Psoas muscle (tissue), 8 donors: ENCODE measurements at places on chromosomes 12 and 14. TPM values are rescaled to one million over a fixed set of nuclear protein-coding genes. Genes with fewer than 3 reads are reported as not detected.
A peak's percentile ranks its signal among the peaks of the same experiment; 100 is the strongest.

GRCh38 chr14:30225176-30225575 is 297.5 kb upstream of the PRKD1 start:
- DNase-seq, result peak; percentile 62

DNA sequence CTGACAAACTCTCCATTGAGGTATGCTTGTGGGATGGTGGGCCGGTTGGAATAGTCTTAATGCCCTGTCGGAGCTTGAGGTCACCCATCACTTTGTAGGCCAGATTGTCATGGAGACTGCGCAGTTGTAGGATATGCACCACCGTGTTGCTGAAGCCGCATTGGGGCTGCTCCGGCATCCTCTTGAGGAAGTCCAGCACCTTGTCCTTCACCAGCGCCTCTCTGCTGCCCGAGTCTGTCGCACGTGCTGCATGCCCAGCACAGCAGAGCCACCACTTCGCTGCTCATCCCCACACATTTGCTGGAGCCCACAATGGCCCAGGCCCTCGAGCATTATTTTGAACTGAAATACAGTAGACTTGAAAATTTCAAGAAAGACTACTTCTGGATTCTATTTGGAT is 61.8 kb downstream of the FBXO33 start:
- no peak for DNase-seq

DNA sequence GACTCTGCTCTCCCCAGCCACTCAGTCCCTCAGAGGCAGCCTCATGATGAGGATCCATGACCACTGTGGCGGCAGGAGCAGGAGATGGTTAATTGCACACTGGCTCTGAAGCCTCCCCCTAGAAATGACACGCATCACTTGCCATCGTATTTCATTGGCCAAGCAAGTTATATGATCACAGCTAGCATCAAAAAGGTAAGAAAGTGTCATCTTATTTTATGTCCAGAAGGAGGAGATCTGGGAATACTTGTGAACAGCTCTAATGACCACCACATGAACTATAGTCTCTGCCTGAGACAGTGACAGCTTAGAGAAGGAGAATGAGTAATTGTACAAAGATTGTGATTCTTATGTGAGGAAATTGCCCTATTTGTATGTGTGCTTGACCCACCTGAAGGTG is 363.4 kb downstream of the NUAK1 start:
- DNase-seq, result no peak

Gene NKX2-1
- total RNA-seq, result not detected
